CD14-positive monocyte (primary cell): ENCODE measurements at places on chromosomes 2 and 18. TPM values are rescaled to one million over a fixed set of nuclear protein-coding genes. Genes with fewer than 3 reads are reported as not detected.

- no peak for DNase-seq
Measured at GRCh38 chr18:31983976-31984375, 34.6 kb upstream of the RNF125 start.

CFC1 gene
- polyA plus RNA-seq, result not detected

GRCh38 chr2:10039658-10040410 is 3.5 kb upstream of the KLF11 start:
- DNase-seq, result no peak

DNA sequence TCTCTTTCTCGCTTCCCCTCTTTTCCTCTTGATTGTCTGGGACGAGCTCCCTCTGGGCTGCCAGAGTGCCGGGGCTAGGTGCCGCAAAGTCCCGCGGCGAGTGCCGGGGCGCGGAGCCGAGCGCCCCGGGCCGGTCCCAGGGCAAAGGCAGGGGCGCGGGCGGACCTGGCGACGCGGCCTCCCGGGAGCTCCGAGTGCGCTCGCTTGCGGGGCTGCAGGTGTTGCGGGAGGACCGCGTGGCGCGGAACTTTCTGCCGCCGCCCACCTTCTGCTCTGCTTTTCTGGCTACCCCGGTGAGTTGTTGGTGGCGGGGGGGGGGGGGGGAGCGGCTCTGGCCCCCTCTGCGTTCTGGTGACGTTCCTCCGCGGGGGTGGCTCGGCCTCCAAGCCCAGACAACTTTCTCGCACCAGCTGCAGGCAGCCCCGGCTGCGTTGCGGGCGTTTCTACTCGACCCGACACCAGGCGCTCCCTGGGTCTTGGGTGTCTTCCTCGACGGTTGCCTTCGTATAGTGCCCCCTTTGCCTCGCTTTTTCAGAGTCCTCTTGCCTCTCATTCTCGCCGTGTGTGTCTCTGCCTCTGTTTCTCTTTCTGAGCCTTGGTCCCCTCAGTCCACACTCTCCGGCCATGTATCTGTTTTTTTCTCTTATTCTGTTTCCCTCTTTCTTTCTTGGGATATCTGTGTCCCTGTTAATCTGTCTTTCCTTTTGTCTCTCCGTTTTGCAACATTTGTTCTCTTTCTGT is 759 bp downstream of the GALNT13 start:
- no peak for DNase-seq

- DNase-seq, result no peak
Measured at GRCh38 chr2:71822463-71822862, 325.2 kb downstream of the CYP26B1 start.

HOXD8 gene
- polyA plus RNA-seq, result not detected in 2 replicates
